GM12878 (cell line): ENCODE measurements at places on chromosomes 16 and 17. TPM values are rescaled to one million over a fixed set of nuclear protein-coding genes. Genes with fewer than 3 reads are reported as not detected.
A peak's percentile ranks its signal among the peaks of the same experiment; 100 is the strongest.

EME1 gene
- 16.8 and 20.8 TPM in 2 replicates for total RNA-seq

CCDC154 gene
- total RNA-seq = 0.21 and 0.26 TPM in 2 replicates

P3H4 gene
- 1.1 and 1.5 TPM in 2 replicates for total RNA-seq

TMEM235 gene
- not detected in 2 replicates for total RNA-seq

LUC7L3 gene
- total RNA-seq = 126 and 129 TPM in 2 replicates

SHBG gene
- not detected in 2 replicates for total RNA-seq

MFSD6L gene
- 2.8 and 3.1 TPM in 2 replicates for total RNA-seq

G6PC3 gene
- total RNA-seq = 49.9 and 51.8 TPM in 2 replicates

POLR3E gene
- total RNA-seq = 52.0 and 54.0 TPM in 2 replicates

SEPTIN1 gene
- total RNA-seq = 124 and 125 TPM in 2 replicates

DNA sequence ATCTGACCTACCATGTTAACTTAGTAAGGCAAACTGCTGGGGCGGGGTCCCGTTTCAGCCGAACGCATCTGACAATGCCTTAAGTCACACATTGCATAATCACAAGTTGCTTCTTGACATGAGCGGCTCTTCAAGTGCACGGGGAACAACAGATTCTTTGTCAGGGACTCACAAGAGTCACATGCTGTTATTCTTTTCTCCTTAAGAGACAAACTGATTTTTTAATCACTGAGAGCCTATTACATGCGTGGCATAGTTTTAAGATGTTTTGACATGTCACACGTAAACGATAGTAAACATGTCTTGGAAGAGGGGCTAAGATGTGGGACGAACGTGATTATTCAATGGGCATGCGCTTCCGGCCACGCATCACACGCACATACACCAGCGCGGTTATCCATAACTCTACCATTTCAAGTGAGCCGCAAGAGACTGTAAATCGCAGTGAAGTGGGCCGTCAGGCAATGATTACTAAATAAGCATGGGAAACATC is 63.4 kb downstream of the ADCY9 start:
- DNase-seq = no peak

DNA sequence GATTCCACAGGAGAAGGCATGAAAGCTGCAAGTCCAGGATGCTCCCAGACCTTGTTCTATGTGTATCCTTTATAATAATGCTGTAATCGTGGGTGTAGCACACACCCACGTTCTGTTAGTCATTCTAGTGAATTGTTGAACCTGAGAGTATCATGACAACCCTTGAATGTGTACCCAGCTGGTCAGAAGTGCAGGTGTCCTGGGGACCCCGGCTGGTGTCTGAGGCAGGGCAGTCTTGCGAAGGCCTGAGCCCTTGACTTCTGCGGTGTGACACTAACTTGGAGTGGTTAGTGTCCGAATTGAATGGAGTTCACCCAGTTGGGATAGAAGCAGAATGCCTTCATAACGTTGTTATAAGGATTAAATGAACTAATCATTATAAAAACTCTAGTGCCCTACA is 218.0 kb upstream of the TNRC6C start:
- no peak for DNase-seq

GRCh38 chr16:1342526-1343427 is 8.9 kb downstream of the TSR3 start:
- DNase-seq = peak; percentile 91

- DNase-seq = no peak
These were observed 185.5 kb downstream of the FOXL1 start for GRCh38 chr16:86763819-86764218.

GRCh38 chr17:48632579-48633265 is 6.6 kb upstream of the HOXB9 start:
- DNase-seq = no peak

- DNase-seq = no peak
These were observed 301.7 kb upstream of the IRX5 start for GRCh38 chr16:54628796-54629625.

GRCh38 chr16:57245472-57246113 is 534 bp downstream of the ARL2BP start:
- no peak for DNase-seq

DNA sequence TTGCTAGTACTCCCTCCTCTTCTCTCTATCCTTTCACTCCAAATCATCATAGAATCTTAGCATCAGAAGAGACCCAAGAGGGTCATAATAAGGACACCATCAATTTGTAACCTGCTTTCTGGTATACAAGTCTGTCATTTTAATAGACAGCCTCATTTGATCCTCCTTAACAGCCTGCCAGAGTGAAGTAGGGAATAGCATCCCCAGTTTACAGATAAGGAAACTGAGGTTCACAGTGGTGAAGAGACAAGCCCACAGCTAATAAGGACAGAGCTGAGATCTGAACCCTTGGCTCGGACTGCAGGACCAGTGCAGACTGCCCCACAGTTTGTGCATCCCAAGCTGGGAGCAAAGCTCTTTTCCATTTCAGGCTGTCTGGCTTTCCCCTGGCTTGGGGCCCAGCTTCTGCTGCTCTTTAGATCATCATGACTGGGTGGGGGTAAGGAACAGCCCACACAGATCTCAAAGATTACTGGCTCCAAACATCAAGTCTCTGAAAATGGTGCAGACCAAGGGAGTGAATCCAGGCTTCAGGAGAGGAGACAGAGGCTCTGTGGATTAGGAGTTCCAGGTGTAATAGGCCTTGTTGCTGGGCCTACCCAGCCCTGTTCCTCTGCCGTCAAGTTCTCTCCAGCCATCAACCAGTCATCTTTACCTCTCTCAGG is 10.3 kb upstream of the IGFBP4 start:
- DNase-seq = no peak

- no peak for DNase-seq
These were observed 65.0 kb downstream of the TBC1D16 start for GRCh38 chr17:79970576-79971068.

- DNase-seq = no peak
These were observed 34.1 kb downstream of the MEOX1 start for GRCh38 chr17:43627653-43628052.

- no peak for DNase-seq
These were observed 41.1 kb downstream of the TSC2 start for GRCh38 chr16:2088759-2089358.

- no peak for DNase-seq
These were observed 237 bp downstream of the C1QL1 start for GRCh38 chr17:44967907-44968224.

DNA sequence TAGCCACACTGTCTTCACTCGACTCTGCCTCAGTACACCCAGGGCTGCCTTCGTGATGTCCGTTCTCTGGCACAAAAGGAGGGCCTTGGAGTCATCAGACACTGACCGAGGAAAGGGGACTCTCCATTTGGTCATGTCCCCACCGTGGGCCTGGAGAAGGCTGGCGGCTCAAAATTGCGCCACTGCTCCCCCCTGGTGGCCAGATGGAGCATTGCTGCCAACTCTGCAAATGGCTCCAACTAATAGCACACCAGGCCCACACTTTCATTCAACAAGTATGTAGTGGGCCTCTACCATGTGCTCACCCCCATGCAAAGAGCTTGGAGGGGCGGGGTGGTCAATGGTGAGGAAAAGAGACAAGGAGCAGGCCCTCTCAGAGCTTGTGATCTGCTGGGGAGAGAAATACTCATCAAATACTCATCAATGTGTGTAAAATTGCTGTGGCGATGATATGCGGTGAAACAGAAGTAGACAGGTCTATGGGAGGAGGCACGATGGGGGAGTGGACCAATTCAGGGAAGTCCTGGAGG is 5.2 kb upstream of the GRIN2C start:
- DNase-seq = no peak

DNA sequence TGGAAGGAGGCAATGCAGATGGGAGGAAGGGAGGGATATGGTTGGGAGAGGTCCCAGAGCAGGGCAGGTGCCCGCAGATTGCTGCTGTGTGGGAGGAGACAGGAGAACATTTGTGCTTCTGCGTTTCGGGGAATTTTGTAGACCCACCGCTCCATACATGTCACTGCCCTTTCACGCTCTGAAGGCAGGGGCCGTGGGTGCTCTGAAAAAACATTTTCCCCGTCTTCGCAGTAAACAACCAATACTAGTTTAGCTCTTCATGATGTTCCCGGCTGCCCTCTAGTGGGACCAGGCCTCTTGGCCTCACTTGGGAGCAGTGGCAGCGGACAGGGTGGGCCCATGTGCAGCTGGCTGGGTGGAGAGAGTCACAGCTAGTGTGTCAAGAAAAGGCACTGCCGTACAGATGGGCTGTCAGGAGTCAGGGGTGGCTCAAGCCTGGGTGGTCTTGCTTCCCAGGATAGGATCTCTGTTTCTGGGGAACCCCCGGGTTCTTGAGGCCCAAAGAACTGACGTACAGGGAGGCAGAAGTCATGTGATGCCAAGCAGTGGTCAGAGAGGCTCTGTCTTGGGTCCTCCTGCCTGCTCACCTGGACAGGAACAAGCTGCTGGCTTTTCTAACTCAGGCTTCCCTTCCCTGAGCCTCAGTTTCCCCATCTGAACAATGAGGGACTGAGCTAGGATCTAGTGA is 46.5 kb upstream of the CPNE2 start:
- DNase-seq = peak; percentile 55

DNA sequence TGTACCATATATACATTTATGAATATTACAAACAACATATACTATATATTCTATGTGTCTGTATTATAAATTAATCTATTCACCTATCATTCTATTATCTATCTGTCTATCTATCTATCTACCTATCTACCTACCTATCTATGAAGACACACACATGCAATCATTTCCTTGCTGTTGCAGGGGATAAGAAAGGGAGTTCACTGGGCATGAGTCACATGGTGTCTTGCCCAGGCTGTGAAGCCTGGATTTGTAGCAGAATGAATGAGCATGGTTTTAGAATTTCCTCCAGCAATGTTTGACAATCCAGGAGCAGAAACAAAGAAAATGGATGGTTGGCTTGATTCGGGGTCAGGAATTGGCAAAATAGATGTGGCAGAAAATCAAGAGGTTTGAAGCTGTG is 23.2 kb upstream of the FAM20A start:
- no peak for DNase-seq

DNA sequence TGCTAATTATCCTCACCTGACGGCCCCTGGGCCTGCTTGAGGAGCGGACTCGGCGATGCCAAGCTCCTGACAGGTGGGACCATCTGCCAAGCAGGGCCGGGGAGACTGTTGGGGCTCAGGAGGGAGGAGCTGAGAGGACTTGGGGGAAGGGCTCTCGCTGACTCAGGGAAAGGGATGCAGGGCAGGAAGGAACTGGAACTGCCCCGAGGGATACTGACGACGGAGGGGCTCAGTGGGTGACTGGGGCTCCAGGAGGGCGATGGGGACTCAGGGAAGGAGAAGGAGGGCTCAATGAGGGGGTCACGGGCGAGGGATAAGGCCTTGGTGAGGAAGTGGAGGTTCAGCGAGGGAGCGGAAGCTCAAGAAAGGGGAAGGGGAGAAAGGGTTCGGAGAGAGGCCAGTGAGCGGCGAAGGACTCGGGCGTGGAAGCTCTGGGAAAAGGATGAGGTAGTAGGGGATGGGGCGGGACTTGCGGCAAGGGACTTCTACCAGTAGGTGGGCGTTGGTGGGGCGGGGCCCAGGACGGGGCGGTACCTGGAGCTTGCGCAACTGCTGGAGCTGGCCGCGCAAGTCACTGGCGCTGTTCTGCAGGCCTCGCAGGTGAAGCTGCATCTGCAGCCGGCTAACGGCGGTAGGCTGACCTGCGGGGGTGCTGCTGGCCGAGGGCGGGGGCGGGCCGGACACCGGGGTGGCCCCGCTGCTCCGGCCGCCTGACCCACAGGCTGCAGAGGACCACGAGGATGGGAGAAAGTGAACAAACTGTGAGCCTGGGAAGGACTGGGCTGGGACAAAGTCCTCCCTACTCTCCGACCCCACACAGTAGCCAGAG is 46.5 kb downstream of the SRCIN1 start:
- peak; percentile 47 for DNase-seq

DNA sequence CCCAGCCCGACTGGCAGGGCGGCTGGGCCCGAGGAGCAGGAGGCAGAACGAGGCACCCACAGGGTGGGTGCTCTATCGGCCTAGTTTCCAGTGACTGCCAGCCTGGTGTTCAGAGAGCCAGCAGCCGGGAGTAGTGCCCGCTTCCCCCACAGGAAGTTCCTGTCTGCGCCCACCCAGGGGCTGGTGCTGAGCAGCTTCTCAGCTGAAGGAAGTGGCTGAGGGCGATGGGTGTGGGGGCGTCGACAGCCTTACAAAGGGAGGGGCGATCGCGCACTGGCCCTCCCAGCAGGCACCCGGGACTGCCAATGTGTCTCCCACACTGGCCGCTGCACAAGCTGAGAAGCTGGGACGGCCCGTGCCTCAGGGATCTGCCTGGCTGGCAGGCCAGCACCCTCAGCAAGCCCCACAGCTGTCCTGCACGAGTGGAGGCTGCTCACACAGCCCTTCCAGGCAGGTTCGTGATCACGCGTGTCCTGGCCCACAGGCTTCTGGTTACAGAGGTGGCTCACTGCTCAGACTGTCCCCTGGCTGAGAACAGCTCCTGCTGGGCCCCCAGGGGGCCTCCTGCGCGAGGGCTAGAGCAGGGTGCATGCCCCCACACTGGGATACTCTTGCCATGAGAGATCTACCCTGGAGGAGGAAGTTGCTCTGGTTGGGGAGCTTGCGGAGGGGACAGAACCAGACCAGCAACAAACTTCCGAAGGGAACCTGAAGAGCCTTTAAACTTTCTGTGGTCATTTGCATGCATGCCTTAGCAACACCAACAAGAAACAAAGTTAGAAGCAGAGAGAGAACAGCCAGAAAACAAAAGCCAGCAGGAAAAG is 2.5 kb downstream of the RNF166 start:
- no peak for DNase-seq

DNA sequence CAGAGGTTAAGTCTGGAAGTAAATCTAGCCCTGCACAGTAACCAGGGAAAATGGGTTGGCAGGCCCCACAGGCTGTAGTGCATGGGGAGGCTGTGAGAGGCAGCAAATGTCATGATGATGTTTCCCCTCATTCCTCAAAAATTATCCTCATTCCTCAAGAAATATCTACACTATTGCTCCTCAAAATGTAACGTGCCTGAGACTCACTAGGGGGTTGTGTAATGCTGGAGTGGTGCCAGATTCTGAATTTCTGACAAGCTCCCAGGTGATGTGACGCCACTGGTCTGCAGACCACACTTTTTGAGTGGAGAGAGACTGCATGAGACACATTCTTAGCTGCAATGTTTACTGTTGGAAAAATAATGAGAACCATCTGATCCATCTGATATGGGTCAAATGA is 1.2 kb upstream of the MPP3 start:
- DNase-seq = no peak

GRCh38 chr16:85173981-85174751 is 61.9 kb upstream of the CIBAR2 start:
- no peak for DNase-seq

GRCh38 chr17:81400154-81400977 is 5.1 kb downstream of the BAHCC1 start:
- DNase-seq = no peak

- no peak for DNase-seq
These were observed 39.6 kb upstream of the PSMD7 start for GRCh38 chr16:74257061-74257460.

GRCh38 chr17:47413872-47414271 is 90.1 kb downstream of the EFCAB13 start:
- no peak for DNase-seq

DNA sequence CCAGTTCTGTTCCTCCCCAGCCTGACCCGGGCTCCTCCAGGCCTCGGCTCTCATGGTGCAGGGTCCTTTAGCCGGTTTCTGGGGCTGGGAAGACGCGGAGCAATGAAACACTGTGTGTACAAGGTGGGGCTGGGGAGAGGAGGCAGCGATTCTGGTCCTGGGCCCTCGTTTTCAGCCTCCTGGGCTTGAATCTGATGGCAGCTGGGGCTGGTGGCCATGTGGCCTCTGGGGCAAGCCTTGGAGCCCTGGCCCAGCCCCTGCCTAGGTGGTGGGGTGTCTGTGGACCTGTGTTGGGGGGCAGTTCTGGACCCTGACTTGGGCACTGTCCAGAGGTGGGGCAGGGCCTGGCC is 4.1 kb downstream of the FOXJ1 start:
- DNase-seq = no peak
